Activated CD8-positive, alpha-beta T cell treated with anti-CD3 and anti-CD28 coated beads, Interleukin-2, amount 10 ng/mL, durations not matched to agents 7 days and 5 days (primary cell): ENCODE measurements at places on chromosomes 4 and X. TPM values are rescaled to one million over a fixed set of nuclear protein-coding genes. Genes with fewer than 3 reads are reported as not detected.

DNA sequence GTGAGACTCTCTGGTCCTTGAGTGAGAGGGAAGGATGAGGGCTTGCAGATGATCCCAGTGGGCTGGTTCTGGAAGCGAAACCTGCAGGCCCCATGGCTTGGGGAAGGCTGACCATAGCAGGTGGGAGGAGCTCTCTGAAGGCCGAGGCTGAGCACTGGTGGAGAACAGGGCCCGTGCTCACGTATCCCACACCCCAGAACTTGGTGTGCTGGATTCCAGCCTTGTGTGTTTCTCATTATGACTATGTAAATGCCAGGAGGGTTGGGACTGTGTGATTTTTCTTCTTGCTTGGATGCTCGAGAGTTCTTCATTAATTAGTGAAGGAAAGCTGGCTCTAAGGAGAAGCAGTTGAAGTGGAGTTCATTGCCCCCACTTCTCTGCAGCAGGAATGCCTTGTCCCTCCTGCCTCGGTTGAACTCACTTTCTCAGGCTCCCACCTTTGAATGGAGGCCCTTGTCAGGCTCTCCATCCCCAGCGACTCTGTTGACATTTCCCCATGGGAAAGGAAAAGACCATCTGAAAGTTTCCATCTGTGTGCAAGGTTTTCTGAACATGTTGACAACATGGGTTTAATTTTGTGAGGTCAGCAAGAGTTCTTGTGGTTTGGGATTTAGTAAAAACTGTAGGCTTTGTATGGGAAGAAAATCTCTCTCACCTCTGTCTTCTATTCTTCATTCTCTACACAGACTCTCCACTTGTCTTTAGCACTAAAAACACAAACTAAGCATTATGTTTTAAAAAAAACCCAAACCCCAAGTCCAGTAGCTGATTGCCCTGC, 57.7 kb downstream of the TBL1X start:
- H3K36me3 ChIP-seq: peaks cover 4% of the 10 kb centered on the region
- no peak overlapping the region for H3K4me3 ChIP-seq
- no peaks in the 10 kb centered on the region for H3K27me3 ChIP-seq
- H3K27ac ChIP-seq: no peak overlapping the region
- DNase-seq: no peak
- peaks cover 21% of the 10 kb centered on the region for H3K4me1 ChIP-seq

DNA sequence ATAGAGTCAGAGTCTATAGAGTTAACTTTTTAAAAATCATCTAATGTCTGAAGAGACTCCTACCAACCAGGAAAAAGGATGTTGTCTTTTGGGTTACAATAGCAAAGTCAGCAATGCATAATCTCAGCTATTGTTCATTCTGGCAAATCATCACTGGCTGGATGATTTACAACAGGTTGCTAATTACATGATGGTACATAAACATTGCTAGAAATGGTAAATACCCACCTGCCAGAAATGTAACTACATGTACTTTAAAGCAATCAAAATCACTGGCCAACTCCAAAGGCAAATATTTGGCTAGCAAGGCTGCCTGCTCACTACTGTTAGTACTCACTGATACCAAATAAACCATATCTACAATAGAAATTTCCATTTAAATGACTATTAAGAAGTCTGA, 91.1 kb downstream of the PPP3CA start:
- no peaks in the 10 kb centered on the region for H3K36me3 ChIP-seq
- H3K27me3 ChIP-seq: no peaks in the 10 kb centered on the region
- DNase-seq: no peak

- no peak for DNase-seq
- H3K4me3 ChIP-seq: peak overlapping the region; percentile 99
- peaks cover 2% of the 10 kb centered on the region for H3K27me3 ChIP-seq
- peak overlapping the region; percentile 97 for H3K27ac ChIP-seq
Observed at GRCh38 chr4:151760002-151760401, 805 bp downstream of the GATB start.

GRCh38 chr4:152659806-152660205, 20.0 kb downstream of the TMEM154 start:
- no peak for DNase-seq
- no peaks in the 10 kb centered on the region for H3K27me3 ChIP-seq
- H3K27ac ChIP-seq: no peak overlapping the region
- no peak overlapping the region for H3K4me3 ChIP-seq
- H3K36me3 ChIP-seq: peaks cover 46% of the 10 kb centered on the region
- H3K4me1 ChIP-seq: peaks cover 26% of the 10 kb centered on the region

The SSX3 gene
- not detected for total RNA-seq

- no peak overlapping the region for H3K4me3 ChIP-seq
- H3K27ac ChIP-seq: no peak overlapping the region
- peaks cover 4% of the 10 kb centered on the region for H3K27me3 ChIP-seq
- no peaks in the 10 kb centered on the region for H3K4me1 ChIP-seq
- no peak for DNase-seq
- no peaks in the 10 kb centered on the region for H3K36me3 ChIP-seq
Observed at GRCh38 chr4:41795796-41796385, 47.4 kb upstream of the PHOX2B start.

DNA sequence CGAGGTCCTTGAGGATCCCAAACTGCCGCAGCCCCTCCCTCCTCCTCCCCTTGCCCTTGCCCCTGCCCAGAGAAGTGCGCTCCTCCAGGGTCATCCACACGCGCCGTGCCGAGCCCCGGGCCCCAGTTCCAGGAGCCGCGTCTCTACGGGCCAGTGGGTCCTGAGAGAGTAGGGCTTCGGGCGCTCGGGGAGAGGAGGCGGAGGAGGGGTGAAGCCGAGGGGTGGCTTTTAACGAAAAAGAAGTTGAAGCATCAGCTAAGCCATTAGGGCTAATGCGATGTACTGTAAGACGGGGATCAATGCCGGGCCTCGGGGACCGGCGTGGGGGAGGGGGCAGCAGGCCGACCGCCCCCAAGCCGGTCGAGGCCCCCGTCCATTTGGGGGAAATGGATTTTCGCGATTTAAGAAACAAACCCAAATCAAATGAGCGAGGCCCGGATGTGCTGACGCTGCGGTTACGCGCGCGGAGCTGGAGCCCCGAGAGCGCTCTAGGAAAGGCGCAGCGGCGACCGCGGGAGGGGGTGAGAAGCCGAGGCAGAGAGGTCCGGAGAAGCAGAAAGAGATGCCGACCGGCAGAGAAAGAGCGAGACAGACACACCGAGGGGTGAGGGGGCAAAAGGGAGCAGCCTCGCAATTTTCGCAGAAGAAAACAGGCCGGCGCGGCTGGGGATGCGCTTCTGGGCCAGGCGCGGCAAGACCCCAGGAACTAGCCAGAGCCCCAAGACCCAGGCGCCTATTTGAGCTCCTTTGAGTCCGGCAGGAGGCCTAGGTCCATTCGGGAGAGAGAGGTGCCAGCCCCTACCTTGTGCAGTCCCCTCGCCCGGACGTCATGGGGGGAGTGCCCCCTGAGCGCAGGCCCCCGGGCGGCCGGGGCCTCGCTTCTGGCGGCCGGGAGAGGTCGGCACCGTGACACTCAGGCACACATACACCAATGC, 13.6 kb downstream of the HMX1 start:
- peaks cover 63% of the 10 kb centered on the region for H3K27me3 ChIP-seq
- DNase-seq: peak; percentile 33
- H3K36me3 ChIP-seq: peaks cover 10% of the 10 kb centered on the region
- H3K4me3 ChIP-seq: peak overlapping the region; percentile 42

GRCh38 chr4:165827018-165827417, 46.0 kb upstream of the TLL1 start:
- DNase-seq: no peak
- H3K4me3 ChIP-seq: no peak overlapping the region
- no peak overlapping the region for H3K27ac ChIP-seq

DNA sequence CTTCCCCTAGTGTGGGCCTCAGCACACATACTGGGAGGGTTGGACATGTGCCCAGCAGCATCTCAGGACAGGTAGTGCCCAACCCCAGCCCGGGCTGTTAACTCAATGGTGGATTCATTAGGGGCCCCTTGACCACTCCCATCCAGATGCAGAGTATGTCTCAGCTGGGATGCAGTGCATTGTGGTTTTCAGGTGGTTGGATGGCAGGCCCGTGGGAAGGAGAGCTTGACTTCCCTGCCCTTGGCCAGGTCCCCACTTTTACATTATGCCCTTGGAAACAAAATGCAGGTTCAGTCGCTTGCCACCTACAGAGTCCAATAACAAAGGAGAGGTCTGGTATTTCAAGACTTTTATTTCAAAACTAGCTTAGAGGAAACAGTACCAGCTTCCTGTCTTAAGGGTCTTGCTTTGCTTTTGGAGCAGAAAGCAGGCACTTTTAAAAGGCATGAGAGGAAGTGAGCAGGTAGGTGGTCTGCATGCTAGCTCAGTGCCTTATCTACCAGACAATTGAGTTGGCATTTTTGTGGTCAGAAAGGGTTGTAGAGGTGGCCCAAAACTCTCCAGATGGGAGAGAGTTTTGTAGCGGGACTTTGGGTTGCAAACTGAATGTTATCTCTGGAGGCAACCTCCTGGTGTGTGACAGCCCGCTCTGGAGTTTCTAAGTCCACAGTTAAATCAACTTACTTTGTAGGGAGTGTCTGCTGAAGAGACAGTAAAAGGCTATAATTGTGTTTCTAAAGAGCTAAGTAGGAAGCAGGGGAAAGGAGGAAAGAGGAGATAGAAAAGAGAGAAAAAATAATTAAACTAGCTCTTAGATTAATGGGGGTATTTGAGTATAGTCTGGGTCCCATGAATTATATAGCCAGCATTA, 171.0 kb downstream of the GALNTL6 start:
- no peak for DNase-seq
- H3K27me3 ChIP-seq: no peaks in the 10 kb centered on the region
- H3K36me3 ChIP-seq: no peaks in the 10 kb centered on the region
- no peak overlapping the region for H3K27ac ChIP-seq
- H3K4me1 ChIP-seq: no peaks in the 10 kb centered on the region

The FAM241A gene
- 1.2 TPM for total RNA-seq

The TRAPPC11 gene
- 26.5 TPM for total RNA-seq

The ODAPH gene
- total RNA-seq: not detected
